Renal cortical epithelial cell (primary cell): ENCODE measurements at places on chromosomes 11 and 22. TPM values are rescaled to one million over a fixed set of nuclear protein-coding genes. Genes with fewer than 3 reads are reported as not detected.

The FGF19 gene
- not detected in 2 replicates for total RNA-seq

- DNase-seq = no peak
Measured at GRCh38 chr11:103487113-103487512, 377.9 kb downstream of the DYNC2H1 start.

DNA sequence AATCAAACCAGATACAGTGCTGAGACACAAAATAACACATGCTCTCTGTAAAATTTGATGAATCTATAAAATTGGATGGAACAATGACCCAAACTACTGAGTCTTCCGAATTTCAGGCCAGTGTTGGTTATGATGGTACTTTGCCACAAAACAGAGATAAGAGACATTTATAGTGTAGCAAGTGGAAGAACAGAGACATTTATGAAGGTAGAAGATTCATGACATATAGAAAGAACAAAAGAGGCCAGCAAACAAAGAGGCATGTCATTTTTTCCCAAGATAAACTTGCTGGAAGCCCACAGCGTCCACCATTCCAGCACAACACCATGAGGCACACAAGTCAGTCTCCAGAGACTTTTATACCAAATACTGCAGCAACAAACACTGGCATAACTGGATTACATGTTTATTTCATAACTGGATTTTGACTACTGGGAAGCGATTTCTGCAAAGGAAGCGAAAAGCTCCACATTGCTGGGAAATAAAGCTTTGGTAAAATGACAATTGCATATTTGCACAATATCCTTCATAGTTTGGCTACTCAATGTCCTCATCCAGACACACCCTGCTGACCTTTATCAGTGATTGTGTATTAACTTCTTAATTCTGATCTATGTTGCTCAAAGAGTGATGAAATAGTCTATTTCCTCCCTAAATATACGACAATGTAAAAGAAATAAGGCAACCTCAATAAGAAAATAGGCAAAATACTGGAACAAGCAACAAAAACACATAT is 17.5 kb downstream of the DDI1 start:
- DNase-seq = no peak

GRCh38 chr11:78938971-78939370 is 364.3 kb upstream of the NARS2 start:
- DNase-seq = no peak

GRCh38 chr22:25953276-25953675 is 211.3 kb downstream of the MYO18B start:
- no peak for DNase-seq

DNA sequence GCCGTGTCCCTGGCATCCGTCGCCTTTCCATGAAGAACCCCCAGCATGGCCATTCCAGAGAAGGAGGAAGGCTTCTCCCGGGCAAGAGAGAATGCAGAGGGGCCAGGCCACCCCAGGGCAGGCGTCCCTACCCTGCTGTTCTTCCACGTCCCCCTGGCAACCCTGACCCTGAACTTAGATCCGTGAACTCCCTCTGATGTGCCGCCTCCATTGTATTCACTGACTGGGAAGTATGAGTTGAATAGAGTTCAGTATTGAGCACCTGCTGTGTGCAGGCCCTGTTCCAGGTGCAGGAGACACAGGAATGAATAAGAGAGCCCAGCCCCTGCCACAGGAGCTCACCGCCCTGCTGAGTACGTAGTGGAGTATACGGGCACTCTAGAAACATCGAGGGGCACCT is 29.1 kb upstream of the RELT start:
- no peak for DNase-seq

- DNase-seq = peak; percentile 21
Measured at GRCh38 chr11:93567401-93567895, 24.3 kb upstream of the SMCO4 start.

- DNase-seq = peak; percentile 30
Measured at GRCh38 chr11:57116654-57117053, 65.1 kb upstream of the LRRC55 start.

The JAM3 gene
- total RNA-seq = 5.6 and 23.3 TPM in 2 replicates

GRCh38 chr11:19027829-19028595 is 32.5 kb downstream of the MRGPRX2 start:
- peak; percentile 93 for DNase-seq

- no peak for DNase-seq
Measured at GRCh38 chr11:4495487-4495886, 13.0 kb downstream of the OR52K1 start.

DNA sequence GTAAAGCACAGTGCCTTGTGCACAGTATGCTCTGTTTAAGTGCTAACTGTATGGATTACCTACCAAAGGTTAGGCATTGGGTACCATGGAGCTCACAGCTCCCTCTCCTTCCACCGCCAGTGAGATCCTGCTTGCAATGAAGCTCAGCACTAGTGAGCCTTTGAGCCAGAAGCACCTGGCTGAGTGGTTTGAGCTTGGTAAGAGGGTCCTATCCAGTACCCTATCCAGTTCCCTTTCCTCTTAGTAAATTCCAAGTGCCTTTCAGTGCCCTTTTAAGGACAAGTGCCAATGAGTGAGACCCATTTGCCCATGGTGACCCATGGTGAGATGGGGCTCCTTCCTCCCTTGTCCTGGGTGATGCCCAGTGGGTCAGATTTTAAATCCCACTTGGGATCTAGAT is 43.1 kb upstream of the NAV2 start:
- DNase-seq = no peak

- DNase-seq = no peak
Measured at GRCh38 chr22:19960491-19961200, 19.0 kb upstream of the TXNRD2 start.
